Thoracic aorta (tissue), 2 donors: ENCODE measurements at places on chromosomes 1 and 21.
A peak's percentile ranks its signal among the peaks of the same experiment; 100 is the strongest.

- no peaks in the 10 kb centered on the region for H3K27me3 ChIP-seq
- no peak overlapping the region for H3K4me3 ChIP-seq
- H3K36me3 ChIP-seq: no peaks in the 10 kb centered on the region
- no peak overlapping the region for H3K27ac ChIP-seq
- DNase-seq: no peak
Measured at GRCh38 chr1:118785246-118785645, 202.9 kb downstream of the TBX15 start.

DNA sequence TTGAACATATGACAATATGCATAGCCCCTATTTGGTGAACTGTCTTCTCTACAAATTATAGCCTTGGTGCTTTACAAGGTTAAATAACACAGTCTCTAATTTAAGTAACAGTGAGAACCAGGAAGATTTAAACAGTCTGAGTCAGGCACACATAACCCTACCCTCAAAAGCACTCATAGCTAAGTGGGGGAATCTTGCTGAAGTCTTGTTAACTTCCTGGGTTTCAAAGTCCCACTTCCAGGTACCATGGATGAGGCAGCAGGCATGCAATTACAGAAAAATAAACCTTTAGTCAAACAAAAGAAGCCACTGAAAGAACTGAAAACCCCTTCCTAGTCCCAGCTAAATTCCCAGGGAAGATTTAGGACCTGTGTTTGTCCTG, 147.6 kb downstream of the PBX1 start:
- H3K4me3 ChIP-seq: no peak overlapping the region
- H3K36me3 ChIP-seq: no peaks in the 10 kb centered on the region
- peak overlapping the region; percentile 80 for H3K27ac ChIP-seq
- peaks cover 29% of the 10 kb centered on the region for H3K4me1 ChIP-seq
- no peaks in the 10 kb centered on the region for H3K27me3 ChIP-seq
- no peak for DNase-seq

DNA sequence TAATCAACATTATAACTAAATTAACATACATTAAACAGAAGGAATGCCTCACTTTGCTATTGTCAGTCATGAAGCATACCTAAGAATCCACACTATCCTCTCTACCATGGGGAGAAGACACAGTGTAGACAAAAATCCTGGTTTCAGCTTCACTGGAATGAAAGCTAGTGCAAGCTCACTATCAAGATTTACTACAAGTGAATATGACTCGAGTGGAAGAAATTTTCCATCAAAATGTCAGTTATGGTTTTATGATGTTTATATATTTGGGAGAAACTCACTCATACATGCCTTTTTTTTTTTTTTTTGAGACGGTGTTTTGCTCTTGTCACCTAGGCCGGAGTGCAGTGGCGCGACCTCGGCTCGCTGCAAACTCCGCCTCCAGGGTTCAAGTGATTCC, 424.3 kb downstream of the KCNT2 start:
- no peaks in the 10 kb centered on the region for H3K27me3 ChIP-seq
- no peak overlapping the region for H3K27ac ChIP-seq
- DNase-seq: no peak

DNA sequence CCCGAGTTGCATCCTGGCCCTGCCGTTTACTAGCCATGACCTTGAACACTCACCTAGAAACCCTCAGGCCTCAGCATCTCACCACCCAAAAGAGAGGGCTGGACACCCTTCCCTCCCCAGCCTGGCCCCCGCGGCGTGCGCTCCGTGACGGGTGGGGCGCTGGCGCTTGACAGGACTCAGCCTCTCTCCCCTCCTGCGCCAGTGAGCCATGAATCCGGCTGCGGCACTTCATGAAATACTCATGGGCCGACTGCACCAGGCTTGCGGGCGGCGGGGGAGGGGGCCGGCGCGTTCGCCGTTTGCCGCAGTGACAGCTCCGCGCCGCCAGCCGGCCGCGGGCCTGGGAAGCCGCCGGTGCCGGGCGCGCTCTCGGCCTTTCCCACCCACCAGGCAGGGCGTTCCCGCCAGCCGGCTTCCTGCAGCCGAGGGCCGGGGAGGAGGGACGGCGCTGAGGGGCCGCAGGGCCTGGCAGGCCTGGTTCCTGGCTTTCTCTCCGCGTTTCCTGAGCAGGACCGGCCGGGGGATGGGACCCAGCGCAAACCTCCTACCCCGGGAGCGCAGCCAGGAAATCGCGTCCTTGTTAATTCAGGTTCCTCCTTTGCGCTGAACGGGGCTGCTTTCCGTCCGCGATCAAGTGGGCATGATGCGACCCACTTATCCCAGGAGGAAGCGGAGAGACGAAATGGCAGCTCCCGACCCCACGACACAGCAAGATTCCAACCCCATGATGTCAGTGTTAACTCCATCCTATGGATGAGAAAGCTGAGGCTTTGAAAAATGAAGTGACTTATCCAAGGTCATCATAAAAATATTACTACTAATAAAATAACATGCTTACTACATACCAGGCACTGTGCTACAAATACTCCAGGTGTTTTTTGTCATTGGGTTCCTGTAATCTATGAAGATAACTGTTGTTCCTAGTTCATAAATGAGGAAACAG, 9.1 kb upstream of the LUZP1 start:
- peaks cover 2% of the 10 kb centered on the region for H3K4me1 ChIP-seq
- peak; percentile 21 for DNase-seq
- no peaks in the 10 kb centered on the region for H3K27me3 ChIP-seq
- H3K4me3 ChIP-seq: peak overlapping the region; percentile 72

DNA sequence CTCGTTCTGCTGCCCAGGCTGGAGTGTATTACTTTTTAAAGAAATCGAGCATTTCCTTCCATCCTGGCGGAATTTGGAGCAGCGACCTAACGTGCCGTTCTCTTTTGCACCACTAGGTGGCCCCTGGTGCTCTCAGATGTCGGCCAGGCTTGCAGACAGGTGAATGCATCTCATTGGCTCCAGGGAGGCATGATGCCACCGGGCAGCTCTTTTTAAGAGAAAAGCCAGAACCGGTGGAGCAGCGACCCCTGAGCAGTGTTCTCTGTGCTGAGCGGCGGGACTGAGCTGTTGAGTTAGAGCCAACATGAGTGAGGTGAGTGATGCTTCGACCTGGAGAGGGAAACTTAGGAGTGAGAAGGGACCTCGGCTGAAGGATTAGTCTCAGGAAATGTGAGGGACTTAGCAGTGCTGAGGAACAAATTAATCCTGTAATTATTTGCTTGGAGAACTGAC, at the start of gene PCP4:
TSS of gene PCP4 (plus strand) at position 241 of the 453 bp plus-strand sequence. CDS start at position 305, 64 bp downstream.
- H3K36me3 ChIP-seq: no peaks in the 10 kb centered on the region
- no peak within 1 kb of the TSS for H3K27ac ChIP-seq
- no peaks in the 10 kb centered on the region for H3K4me1 ChIP-seq
- no peak within 1 kb of the TSS for H3K4me3 ChIP-seq
